HepG2 (cell line): ENCODE measurements at places on chromosomes 5 and 9. TPM values are rescaled to one million over a fixed set of nuclear protein-coding genes. Genes with fewer than 3 reads are reported as not detected.

DNA sequence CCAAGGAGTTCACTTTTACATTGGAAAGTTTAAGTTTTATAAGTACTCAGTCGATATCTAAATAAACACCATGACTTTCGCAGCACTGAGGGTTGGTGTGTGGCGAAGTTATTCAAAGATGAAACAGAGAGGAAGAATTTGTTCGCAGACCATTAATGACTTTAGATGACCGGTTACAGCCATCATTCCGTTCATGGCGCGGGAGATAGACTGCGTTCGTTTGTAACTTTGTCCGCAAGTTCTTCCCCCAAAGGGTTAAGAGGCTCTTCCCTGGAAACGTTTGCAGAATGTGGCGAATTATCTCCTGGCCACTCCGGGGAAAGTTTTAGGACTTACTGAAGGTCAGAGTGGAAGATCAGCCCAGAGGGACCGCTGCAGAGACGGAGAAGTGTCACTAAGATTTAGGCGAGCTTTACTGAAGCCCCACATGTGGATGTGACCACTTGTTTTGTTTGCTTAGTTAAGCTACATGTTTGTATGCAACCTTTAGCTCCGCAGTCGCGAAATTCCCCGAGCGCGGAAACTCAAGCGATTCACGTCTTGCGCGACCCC is 2.2 kb upstream of the FOXD1 start:
- H3K4me3 ChIP-seq: no peak overlapping the region
- peaks cover 27% of the 10 kb centered on the region for H3K4me1 ChIP-seq
- H3K27ac ChIP-seq: no peak overlapping the region
- peaks cover 63% of the 10 kb centered on the region for H3K27me3 ChIP-seq
- no peak for DNase-seq

GRCh38 chr5:151895660-151896030 is 29.0 kb downstream of the GLRA1 start:
- DNase-seq: no peak
- no peaks in the 10 kb centered on the region for H3K36me3 ChIP-seq
- H3K27ac ChIP-seq: no peak overlapping the region
- no peaks in the 10 kb centered on the region for H3K27me3 ChIP-seq
- no peaks in the 10 kb centered on the region for H3K4me1 ChIP-seq

DNA sequence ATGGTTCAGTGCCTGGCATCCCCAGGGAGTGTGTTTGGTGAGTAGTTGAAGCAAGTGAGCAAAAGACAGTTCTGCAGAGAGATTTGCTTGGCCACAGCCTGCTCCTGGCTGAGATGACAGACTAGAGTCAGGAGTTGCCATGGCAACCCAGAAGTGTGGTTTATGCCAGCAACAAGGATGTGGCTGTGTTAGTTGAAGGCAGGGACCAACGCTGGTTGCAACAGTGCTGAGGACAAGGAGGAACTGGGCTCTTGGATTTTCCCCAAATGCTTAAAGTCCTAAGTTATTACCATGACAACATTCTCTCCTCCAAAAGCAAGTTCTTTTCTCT is 2.7 kb downstream of the NXNL2 start:
- no peaks in the 10 kb centered on the region for H3K36me3 ChIP-seq
- no peak for DNase-seq
- peaks cover 16% of the 10 kb centered on the region; the same call in 2 of the 3 replicates for H3K27me3 ChIP-seq
- no peak overlapping the region for H3K4me3 ChIP-seq
- H3K27ac ChIP-seq: no peak overlapping the region

DNA sequence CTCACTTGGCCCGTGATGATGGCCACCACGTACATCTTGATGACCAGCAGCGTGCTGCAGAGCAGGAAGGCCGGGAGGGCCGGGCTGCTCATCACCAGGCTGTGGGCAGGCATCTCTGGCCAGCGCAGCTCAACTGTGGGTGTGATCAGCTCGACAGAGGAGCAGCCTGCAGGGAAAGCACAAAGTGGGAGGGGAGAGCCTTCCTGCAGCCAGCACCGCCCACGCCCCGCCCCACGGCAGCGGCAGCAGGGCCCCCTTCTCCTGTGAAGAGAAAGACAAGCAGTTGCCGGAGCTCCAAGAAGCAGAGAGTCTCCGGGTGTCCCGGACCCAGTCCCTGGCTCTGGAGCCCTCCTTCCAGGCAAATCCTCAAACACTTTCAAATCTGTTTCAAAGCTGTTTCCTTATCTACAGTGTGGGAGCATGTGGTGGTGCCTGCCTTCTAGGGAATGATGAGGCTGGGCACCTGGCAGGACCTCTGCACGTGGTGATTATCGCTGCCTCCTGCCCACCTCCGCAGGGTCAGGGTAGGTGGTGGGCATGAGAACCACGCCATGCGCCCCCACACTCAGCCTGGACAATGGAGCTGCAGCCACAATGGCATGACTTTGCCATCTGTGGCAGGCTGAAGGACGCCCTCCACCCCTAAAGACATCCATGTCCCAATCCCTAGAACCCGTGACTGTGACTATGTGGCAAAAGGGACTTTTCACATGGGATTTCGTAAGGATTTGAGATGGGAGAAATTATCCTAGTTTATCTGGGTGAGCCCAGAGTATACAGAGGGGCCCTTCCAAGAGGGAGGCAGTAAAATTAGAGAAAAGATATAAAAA is at the start of gene PTGES:
Gene PTGES (minus strand): TSS at position 143 of the 830 bp plus-strand sequence. CDS start 30 bp downstream, at position 113.
- peaks cover 62% of the 10 kb centered on the region for H3K27me3 ChIP-seq
- H3K27ac ChIP-seq: no peak within 1 kb of the TSS
- DNase-seq: no peak

GRCh38 chr5:76610196-76610595 is 13.0 kb downstream of the F2RL2 start:
- H3K36me3 ChIP-seq: peaks cover 46% of the 10 kb centered on the region
- DNase-seq: no peak
- no peaks in the 10 kb centered on the region for H3K27me3 ChIP-seq
- H3K4me3 ChIP-seq: no peak overlapping the region

DNA sequence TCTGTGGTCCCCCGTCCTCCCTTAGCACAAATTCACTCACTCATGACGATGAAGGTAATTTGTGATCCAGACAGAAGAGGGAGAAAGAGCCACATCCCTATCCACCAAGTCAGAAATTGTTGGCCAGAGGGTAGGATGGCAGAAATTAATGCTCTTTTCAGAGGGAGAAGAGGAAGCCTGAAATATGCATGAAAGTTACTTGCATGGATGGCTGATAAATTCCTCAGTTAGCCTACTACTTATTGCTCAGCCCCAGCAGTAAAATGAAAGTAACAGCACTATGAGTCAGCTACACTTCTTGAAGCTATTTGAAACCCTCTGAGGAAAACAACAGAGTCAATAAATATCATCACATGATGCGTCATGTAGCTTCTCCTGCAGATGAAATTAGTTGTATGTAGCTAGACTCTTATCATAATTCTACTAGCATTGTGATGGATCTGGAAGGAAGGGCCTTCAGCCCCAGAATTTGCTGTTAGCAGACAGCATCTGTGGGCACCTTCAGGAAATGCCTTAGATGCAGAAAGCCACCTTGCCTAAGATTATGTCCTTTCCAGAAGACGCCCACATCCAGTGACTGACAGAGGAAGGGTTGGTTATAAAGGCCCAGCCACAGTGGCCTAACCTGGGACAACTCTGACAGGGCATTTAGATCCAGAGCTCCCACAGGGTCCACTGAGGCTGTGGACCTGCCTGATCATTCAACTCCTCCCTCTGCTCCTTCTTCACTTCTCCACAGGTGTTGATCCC is 81.2 kb upstream of the CCDC112 start:
- H3K27ac ChIP-seq: no peak overlapping the region
- peaks cover 2% of the 10 kb centered on the region; the same call in 1 of the 3 replicates for H3K27me3 ChIP-seq
- H3K4me3 ChIP-seq: no peak overlapping the region
- no peak for DNase-seq

- H3K27ac ChIP-seq: no peak overlapping the region
- DNase-seq: no peak
- H3K4me1 ChIP-seq: peaks cover 14% of the 10 kb centered on the region
- no peaks in the 10 kb centered on the region for H3K36me3 ChIP-seq
Observed at GRCh38 chr9:36443581-36443980, 43.5 kb upstream of the RNF38 start.

- no peaks in the 10 kb centered on the region for H3K27me3 ChIP-seq
- no peak for DNase-seq
- H3K27ac ChIP-seq: no peak overlapping the region
- H3K36me3 ChIP-seq: no peaks in the 10 kb centered on the region
- no peaks in the 10 kb centered on the region for H3K4me1 ChIP-seq
- H3K4me3 ChIP-seq: no peak overlapping the region
Observed at GRCh38 chr9:88023001-88023400, 48.7 kb upstream of the CDK20 start.

DNA sequence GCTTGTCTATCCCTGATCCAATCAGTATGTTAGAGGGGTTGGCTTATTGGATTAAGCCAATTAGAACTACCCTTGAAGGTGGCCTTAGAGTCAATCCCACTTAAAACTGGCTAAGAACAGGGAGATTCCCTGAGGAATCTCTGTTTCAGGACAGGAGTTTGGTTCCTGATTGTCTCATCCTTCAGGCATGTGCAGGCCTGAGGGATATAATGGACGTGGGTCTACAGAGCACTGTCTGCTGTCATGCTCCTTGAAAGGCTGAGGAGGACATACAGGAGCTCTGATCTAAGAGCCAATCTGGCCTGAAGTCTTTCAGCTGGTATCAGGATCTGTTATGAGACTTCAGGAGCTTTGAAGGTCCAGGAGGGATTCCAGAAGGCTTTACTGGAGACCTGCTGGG is 36.2 kb upstream of the PRXL2C start:
- DNase-seq: no peak
- H3K27me3 ChIP-seq: no peaks in the 10 kb centered on the region
- no peaks in the 10 kb centered on the region for H3K36me3 ChIP-seq
- no peak overlapping the region for H3K27ac ChIP-seq

DNA sequence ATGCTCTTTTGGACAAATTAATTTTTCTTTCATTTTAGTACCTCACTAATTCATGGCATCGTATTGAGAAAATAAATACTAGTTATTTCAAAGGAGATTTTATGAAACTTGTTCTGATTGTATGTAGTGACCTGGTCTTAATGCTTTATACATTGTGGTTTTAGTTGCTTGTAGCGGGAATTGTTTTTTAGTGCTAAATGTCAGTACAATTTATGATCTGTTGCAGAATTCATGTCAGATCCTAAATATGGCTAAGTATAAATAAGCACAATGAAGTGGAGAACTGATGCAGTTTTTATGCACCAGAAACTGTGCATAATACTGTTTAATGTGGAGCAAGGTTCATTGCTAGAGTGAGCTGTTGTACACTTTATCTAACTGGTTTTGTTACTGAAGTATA is 308.8 kb downstream of the PJA2 start:
- no peak for DNase-seq
- no peaks in the 10 kb centered on the region for H3K36me3 ChIP-seq
- no peak overlapping the region for H3K27ac ChIP-seq
- no peak overlapping the region for H3K4me3 ChIP-seq
- H3K27me3 ChIP-seq: no peaks in the 10 kb centered on the region

DNA sequence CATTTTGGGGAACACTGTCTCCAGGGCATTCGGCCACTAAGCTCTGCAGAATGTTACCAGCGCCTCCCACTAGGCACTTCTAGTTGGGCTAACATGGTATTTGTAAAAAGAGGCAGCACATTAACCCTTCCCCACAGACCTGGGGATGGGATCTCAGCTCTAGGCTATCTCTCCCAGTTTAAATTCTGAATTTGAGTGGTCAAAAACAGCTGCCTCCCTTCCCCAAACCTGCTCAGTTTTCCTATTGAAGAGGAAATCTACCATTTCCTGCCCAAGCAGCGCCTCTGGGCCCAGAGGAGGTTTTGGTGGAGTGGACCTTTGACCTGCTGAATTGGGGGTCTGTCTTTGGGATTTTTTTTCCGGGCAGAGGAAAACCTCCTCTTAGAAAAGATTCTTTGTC is 53.2 kb downstream of the ENC1 start:
- peaks cover 90% of the 10 kb centered on the region for H3K4me1 ChIP-seq
- no peak for DNase-seq
- no peak overlapping the region for H3K4me3 ChIP-seq
- no peaks in the 10 kb centered on the region for H3K27me3 ChIP-seq
- H3K36me3 ChIP-seq: no peaks in the 10 kb centered on the region

- no peak overlapping the region for H3K27ac ChIP-seq
- H3K36me3 ChIP-seq: no peaks in the 10 kb centered on the region
- DNase-seq: no peak
- H3K4me3 ChIP-seq: no peak overlapping the region
- H3K4me1 ChIP-seq: no peaks in the 10 kb centered on the region
Observed at GRCh38 chr9:79633558-79633957, 61.8 kb downstream of the TLE4 start.

- H3K36me3 ChIP-seq: no peaks in the 10 kb centered on the region
- H3K4me3 ChIP-seq: no peak overlapping the region
- no peak for DNase-seq
- H3K27me3 ChIP-seq: no peaks in the 10 kb centered on the region; the same call in 2 of the 3 replicates
- no peak overlapping the region for H3K27ac ChIP-seq
Observed at GRCh38 chr9:121399126-121399882, 29.3 kb upstream of the STOM start.

GRCh38 chr5:149015561-149015960 is 47.3 kb downstream of the SH3TC2 start:
- no peaks in the 10 kb centered on the region for H3K36me3 ChIP-seq
- no peak overlapping the region for H3K27ac ChIP-seq
- H3K4me1 ChIP-seq: no peaks in the 10 kb centered on the region
- no peak for DNase-seq
- H3K27me3 ChIP-seq: no peaks in the 10 kb centered on the region
- H3K4me3 ChIP-seq: no peak overlapping the region

DNA sequence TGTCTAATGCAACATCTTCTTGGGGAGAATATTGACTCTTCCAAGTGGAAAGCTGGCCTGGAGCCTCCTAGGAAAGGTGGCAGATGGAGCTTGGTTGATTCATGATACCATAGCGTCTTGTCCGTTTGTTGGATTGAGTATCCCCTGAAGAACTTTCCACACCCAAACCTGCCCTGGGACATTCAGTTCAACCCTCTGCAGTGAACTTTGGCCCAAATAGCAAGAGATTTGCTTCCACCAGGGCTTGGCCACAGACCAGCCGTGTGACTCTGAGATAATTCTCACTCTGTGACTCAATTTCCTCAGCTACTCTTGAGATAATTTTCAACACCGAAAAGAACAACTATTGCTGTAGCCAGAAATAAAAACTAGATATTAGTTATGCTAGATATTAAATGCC is 108.0 kb upstream of the RAD23B start:
- H3K4me1 ChIP-seq: no peaks in the 10 kb centered on the region
- no peak overlapping the region for H3K27ac ChIP-seq
- no peak for DNase-seq
- H3K27me3 ChIP-seq: no peaks in the 10 kb centered on the region; the same call in 1 of the 3 replicates

- no peaks in the 10 kb centered on the region for H3K36me3 ChIP-seq
- H3K4me3 ChIP-seq: no peak overlapping the region
- H3K27ac ChIP-seq: no peak overlapping the region
- H3K27me3 ChIP-seq: no peaks in the 10 kb centered on the region
- DNase-seq: no peak
Observed at GRCh38 chr5:27962198-27962597, 923.8 kb upstream of the CDH9 start.

The SLC36A2 gene
- not detected in 2 replicates for total RNA-seq

The ADGRD2 gene
- total RNA-seq: not detected in 2 replicates

The CCDC69 gene
- 45.2 and 46.3 TPM in 2 replicates for total RNA-seq

The CCDC171 gene
- 2.5 and 2.8 TPM in 2 replicates for total RNA-seq

The ENHO gene
- 0.51 and 0.60 TPM in 2 replicates for total RNA-seq

The RHOBTB3 gene
- total RNA-seq: 35.4 and 39.6 TPM in 2 replicates

The ADRB2 gene
- total RNA-seq: not detected in 2 replicates

The SLC25A2 gene
- 0.13 TPM in 1 of 2 replicates, not detected in the other for total RNA-seq

The FBP1 gene
- total RNA-seq: 0.28 and 0.29 TPM in 2 replicates
